Right ventricle myocardium superior (tissue), 1 donor: ENCODE measurements at places on chromosomes 4 and X.

DNA sequence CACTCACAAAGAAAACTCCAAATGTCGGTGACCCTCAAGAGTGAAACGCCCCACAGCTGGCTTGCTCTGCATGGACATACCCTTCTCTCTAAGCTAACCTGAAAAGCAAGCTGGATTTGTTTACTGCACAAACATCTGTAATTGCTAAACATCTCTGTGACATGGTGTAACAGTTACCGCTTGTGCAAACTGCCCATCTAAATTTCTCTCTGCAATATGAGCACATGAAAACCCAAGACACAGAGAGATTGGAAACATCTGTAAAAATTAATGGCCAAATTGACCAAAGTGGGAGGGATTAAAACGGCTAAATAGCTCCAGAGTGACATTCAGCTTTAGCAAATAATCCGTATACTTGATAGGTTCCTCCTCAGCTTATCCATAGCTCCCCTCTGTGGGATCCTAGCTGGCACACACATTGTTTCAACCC lies 155.0 kb upstream of the MAP3K15 start:
- DNase-seq: no peak

DNA sequence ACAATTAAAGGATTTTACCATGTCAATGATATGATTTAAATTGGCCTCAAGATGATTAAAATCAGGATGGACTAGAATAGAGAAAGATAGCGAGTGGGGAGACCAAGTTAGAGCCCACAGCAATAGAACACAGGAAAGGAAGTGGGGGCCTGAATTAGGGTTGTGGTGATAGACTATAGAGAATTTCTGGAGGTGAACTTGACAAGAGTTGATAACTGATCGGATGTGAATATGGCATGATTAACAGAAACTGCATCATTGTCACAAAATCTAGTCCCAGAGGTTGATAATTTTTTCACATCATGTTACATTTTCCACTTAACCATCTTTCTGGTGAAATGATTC lies 26.3 kb upstream of the TRPC3 start:
- DNase-seq: no peak

GRCh38 chrX:53580742-53581504 lies 105.6 kb downstream of the HUWE1 start:
- DNase-seq: no peak

- peak; percentile 34 for DNase-seq
Observed at GRCh38 chr4:3689576-3690550, 76.3 kb upstream of the ADRA2C start.

- DNase-seq: no peak
Observed at GRCh38 chr4:47646372-47646771, 161.3 kb downstream of the ATP10D start.

GRCh38 chr4:69749771-69750170 lies 10.6 kb downstream of the SULT1B1 start:
- DNase-seq: no peak

GRCh38 chr4:14125375-14126129 lies 498.0 kb upstream of the BOD1L1 start:
- DNase-seq: no peak

GRCh38 chr4:63788271-63788670 lies 621.0 kb downstream of the TECRL start:
- DNase-seq: no peak

- DNase-seq: no peak
Observed at GRCh38 chrX:150478496-150479492, 89.6 kb upstream of the MTM1 start.
